ENCODE measurements at places on chromosomes 16 and 17.

- DNase-seq: no peak
Observed at GRCh38 chr17:47762728-47763127, 29.7 kb downstream of the TBX21 start.

- no peak for DNase-seq
Observed at GRCh38 chr17:59714255-59714654, 6.8 kb downstream of the VMP1 start.

DNA sequence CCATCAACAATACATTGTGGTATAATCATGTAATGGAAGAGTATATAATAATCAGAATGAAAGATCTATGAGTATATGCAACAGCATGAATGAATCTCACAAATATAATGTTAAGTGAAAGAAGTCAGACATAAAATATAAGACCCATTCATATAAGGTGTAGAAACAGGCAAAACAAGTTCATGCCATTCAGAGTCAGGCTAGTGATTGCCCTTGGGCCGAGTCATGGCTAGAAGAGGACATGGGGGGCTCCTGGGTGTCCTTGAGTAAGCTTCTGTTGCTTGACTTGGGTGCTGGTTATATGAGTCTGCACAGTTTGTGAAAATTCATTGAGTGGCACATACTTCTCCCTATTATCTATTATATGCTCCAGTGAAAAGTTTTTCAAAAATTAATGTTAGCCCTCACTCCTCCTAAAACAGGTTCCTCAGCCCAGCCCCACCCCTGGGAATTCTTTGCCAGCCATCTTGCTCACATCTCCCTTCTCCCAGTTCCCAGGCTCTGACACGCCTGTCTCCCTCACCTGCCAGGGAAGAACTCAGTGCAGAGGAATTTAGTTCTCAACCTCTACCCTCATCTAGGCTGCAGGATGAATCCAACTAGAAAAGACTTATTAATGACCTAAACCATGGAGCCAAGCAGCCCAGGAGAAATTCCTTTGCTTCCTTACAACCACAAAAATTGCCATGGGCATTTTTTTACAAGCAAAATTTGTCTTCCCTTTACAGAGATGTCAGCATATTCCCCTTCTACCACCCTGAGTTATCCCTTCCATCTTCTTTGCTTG is 52.4 kb upstream of the NFAT5 start:
- no peak for DNase-seq

GRCh38 chr16:87684106-87684677 is 81.6 kb downstream of the KLHDC4 start:
- DNase-seq: no peak

DNA sequence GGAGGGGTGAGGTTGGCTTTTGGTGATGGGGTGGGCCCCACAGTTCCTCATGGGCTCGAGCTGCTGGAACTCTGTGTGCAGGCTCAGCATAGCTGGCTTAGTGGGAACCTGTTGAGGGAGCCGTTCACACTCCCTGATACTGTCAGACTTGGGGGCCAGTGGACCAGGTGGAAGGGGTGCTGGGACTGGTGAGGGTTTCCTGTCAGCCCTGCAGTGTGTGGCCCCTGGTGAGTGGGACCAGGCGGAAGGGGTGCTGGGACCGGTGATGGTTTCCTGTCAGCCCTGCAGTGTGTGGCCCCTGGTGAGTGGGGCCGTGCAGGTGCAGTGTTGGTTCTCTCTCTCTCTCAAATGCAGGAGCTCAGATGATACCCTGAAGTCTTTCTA is 45.1 kb upstream of the ZNF750 start:
- DNase-seq: no peak

- no peak for DNase-seq
Observed at GRCh38 chr17:71164561-71164960, 956.3 kb upstream of the SOX9 start.

- DNase-seq: no peak
Observed at GRCh38 chr17:81522491-81523401, 5.4 kb upstream of the FSCN2 start.

GRCh38 chr17:28940675-28941074 is 10.6 kb downstream of the PHF12 start:
- no peak for DNase-seq

GRCh38 chr16:86501989-86502855 is 8.1 kb upstream of the FOXF1 start:
- no peak for DNase-seq

DNA sequence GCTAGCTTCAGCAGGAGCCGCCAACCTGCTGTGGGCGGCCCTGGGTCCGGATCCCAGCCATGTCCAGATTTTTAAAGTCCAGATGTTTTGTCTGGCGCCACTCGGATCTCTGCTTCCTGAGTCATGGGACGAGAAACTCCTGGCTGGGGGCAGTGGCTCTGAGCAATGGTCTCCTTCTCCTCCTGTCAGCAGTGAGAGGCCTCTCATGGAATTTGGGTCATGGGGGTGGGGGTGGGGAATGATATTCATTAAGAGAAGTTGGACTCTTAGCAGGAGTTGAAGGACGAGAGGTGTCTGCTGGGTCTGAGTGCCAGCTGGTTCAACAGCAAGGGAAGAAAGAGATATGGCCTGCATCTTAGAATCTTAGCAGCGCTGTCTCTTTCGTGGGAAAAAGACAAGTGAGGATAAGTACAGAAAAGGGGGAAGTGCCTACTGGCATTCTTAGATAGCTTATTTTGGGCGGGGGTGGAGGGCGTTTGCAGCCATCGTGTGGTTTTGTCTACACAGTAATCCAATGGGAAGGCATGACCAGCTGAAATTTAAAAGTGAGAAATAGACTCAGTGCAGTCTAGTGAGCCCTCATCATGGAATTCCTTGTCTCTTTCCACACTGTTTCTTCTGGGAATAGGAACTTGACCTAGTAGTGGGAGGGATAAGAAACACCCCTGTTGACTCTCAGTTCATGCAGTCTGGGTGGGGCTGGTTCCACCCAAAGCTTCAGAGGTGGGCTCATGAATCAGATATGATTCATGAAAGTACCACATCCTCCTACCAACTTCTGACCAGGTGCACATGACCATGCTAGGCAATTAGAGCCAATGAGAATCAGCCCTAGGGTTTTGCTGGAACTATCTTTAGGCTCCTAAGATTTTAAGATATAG is 80.5 kb downstream of the MYH13 start:
- DNase-seq: no peak

GRCh38 chr16:66223176-66223780 is 143.2 kb upstream of the CDH5 start:
- no peak for DNase-seq

DNA sequence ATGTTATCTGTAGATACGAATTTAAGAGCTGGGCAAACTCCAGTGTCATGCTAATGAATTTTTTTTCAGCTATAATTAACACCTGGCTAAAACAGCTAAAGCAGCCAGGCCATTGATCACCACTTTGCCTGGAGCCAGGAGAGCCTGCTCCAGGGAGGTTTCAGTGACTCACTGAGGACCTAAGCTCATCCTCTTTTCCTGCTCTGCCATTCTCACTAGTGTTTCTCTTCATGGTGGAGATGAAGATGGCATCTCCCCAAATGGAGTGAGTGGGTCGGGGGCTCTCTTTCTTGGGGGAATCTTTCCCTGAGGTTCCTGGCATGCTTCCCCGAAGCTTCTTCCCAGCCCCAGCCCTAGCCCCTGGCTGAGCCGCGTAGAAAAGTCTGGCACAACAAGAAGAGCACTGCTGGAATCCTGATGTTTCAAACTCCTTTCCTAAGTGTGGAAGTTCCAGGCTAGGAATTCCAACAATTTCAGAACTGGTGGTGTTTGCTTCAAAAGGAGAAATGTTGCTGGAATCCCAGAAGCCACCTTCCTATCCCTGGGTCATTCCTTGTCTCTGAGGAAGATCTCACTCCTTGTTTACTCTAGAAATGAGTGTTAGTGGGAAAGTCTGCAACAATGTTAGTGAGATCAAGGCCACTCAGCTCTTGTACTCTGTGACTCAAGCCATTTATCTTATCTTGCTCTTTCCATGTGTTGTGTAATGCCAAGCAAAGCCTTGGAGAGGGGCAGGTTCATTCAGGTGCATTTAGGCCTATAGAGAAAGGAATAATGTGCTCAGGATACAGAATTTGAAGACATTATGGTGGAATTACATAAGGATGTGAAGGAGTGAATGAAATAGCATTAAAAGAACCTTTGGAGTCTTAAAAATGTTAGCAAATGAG is 26.0 kb upstream of the B4GALNT2 start:
- DNase-seq: no peak

GRCh38 chr16:47175152-47175551 is 31.4 kb upstream of the NETO2 start:
- DNase-seq: no peak

DNA sequence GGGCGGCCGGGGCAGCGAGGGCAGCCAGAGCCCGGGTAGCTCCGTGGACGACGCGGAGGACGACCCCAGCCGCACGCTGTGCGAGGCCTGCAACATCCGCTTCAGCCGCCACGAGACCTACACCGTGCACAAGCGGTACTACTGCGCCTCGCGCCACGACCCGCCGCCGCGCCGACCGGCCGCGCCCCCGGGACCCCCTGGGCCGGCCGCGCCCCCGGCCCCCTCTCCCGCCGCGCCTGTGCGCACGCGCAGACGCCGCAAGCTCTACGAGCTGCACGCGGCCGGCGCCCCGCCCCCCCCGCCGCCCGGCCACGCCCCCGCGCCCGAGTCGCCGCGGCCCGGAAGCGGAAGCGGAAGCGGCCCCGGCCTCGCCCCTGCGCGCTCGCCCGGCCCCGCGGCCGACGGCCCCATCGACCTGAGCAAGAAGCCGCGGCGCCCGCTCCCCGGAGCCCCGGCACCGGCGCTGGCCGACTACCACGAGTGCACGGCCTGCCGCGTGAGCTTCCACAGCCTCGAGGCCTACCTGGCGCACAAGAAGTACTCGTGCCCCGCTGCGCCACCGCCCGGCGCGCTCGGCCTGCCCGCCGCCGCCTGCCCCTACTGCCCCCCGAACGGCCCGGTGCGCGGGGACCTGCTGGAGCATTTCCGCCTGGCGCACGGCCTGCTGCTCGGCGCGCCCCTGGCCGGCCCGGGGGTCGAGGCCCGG is 36.1 kb upstream of the ZC3H18 start:
- DNase-seq: peak; percentile 69

- no peak for DNase-seq
Observed at GRCh38 chr16:71414038-71414437, 27.8 kb downstream of the TLE7 start.

- no peak for DNase-seq
Observed at GRCh38 chr17:38590988-38591758, 14.6 kb downstream of the SRCIN1 start.

GRCh38 chr17:74639704-74640151 is 16.2 kb upstream of the CD300E start:
- DNase-seq: no peak

DNA sequence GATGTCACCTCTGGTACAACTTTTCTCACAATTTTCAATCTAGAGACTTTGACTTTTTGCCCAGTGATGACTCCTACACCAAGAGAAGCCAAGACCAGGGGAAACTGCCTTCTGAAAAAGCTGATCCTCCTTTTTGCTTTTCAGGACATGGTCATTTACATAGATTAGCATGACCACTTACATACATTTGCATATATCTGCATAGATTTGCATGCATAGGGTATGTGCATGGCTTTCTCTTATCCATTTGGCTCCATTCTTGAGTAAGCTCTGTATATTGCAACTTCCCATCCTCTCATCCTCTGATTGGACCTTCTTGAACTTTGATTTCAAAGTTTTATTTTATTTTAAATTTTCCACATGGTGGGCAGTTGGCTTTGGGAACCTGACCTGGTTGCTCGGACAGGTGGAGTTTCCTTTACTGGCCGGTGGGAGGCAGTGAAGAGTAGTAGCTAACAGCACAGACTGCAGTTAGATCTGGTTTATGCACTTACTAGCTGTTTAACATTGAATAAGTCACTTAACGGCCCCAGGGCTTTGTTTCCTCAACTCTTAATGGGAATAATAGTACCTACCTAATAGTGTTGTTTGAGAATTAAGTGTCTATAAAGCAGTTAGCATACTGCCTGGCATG is 92.9 kb downstream of the GPR139 start:
- no peak for DNase-seq

GRCh38 chr17:7281953-7282751 is 634 bp downstream of the SLC2A4 start:
- DNase-seq: no peak

DNA sequence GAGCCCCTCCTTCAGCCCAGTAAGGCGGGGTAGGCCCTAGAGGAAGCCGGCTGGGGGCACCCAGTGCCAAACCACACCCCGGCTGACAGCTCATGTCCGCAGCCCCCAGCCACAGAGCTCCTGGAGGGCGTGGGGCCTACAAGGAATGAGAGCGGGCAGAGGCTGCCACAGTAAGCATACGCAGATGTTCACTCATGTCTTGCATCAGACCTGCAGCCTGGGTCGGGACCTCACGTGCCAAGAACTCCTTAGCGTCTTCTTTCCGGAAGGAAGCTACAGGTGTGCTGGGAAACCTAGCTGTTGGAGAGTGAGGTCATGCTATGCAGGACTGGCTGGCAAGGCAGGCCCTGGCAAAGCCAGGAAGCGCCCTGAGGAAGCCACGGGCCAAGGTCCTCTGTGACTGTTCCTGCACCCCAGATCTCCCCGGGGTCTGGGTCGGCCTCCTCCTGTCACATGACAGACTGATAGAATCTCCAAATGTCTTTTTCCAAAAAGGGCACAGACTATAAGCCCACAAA is 1.6 kb downstream of the ZNF598 start:
- no peak for DNase-seq

GRCh38 chr17:46078675-46079074 is 79.6 kb downstream of the STH start:
- DNase-seq: no peak

DNA sequence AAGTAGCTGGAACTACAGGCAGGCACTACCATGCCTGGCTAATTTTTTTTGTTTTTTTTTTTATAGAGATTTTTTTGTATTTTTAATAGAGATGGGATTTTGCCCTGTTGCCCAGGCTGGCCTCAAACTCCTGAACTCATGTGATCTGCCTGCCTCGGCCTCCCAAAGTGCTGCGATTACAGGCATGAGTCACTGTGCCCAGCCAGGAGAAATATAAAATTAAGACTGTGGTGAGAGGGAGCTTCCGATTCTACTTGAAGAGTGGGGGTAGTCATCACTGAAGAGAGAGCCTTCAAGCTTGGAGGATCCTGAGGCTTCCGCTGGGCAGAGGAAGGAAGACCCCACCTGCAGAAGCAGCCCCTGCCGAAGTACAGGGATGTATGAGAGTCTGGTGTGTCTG is 34.4 kb upstream of the RGS9 start:
- no peak for DNase-seq

GRCh38 chr17:27602721-27603420 is 28.1 kb upstream of the LGALS9 start:
- peak; percentile 68 for DNase-seq

DNA sequence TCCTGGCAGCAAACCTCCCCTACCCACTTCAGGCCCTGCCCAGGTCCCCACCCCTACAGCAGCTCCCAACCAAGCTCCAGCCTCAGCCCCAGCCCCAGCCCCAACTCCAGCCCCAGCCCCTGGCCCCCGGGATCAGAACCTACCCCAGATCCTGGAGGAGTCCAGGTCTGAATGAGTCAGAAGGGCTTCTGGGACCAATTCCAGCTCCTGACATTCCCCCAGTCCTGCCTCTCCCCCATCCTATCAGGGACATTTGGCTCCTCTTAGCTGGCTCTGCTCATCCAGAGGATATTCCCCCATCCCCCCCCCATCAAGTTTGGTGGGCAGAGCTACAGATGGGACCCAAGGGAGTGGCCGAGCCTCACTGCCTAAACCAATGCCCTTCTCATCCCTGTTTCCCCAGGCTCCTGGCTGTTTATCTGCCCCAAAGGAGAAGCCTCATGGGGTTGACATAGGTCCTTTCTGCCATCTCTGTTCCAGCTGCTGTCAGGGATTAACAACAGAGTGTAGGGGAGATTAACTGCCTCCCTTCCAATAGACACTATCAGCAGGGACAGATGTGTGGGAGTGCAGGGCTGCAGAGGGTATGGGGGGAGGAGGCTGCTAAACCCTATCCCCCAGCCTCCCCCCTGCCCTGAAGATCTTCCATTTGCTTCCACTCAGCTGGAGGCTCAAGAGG is 16.5 kb downstream of the CNTNAP1 start:
- DNase-seq: no peak

- no peak for DNase-seq
Observed at GRCh38 chr16:76932541-76933211, 258.3 kb upstream of the MON1B start.
